ENCODE measurements at places on chromosomes 5 and 9.

- no peak for DNase-seq
Observed at GRCh38 chr5:175747539-175748060, 89.7 kb downstream of the HRH2 start.

GRCh38 chr9:129958796-129959195, 84.2 kb downstream of the FNBP1 start:
- no peak for DNase-seq

DNA sequence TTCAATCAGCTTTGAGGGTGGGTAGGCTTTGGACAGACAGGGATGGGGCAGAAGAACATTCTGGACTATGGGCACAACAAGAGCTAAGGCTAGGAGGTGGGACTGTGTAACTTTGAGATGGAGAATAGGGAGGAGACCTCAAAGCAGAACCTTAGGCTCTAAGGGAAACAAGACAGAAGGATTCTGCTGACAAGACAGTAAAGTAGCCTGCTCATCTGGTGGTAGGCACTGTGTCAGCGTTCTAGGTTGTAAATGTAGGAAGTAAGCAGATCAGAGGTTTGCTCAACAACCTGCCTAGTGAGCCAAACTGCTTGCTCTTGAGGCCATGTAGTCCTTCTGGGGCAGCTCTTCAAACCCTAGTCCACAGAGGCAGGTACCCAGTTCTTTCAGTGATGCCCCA, 15.0 kb upstream of the IL12B start:
- no peak for DNase-seq

DNA sequence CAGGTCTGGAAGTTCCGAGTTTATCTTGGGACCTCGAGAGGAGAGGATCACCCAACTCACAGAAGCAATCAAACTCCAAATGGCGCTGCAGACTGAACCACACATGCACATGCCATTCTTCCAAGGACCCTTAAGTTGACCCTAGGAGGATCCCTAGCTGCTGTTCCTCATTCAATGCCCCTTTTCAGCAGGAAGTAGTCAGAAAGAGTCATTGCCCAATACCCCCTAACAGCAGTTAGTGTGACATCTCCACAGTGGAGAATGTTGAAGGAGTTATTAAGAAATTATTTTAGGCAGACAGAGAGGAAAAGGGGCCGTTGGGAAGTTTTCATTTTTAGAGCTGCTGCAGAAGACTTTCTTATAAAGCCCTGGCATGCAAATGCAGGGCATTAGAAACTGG, 229.9 kb upstream of the DAB2 start:
- no peak for DNase-seq

GRCh38 chr5:173591056-173591514, 25.4 kb downstream of the BOD1 start:
- no peak for DNase-seq

DNA sequence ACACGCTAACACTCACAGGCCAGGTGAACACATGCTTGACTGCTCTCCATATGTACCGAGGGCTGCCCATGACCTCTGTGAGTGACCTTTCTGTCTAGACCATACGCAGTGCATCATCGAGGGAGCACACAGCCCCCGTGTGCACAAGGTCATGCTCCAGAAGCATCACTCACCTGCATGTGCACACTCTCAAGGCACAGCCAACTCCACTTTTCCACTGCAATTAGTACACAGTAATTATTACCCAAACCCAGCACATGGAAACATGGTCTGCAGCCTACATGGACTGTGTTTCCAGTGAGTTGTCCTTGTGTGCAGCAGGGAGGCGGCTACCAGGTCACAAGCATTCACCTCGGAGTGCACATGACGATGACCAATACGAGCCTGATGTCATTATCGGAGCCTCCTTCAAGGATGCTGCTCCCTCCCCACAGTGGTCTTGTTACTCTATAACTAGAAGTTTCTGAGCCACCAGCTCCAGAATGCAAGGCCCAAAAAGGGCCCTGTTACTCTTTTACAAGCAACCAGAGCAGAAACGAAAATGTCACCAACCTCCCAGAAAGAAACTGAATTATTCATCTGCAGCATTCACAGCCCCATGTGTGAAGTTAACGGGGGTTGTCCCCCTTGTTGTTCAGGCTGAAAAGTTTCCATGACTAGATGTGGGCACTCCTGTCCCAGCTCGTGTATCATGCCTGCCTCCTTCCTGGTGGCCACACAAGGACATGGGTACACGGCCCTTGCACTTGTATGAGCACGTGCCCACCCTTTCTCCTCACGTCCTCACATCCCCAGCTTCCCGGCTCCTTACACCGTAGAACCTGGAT, 31.2 kb downstream of the SEMA4D start:
- DNase-seq = no peak

DNA sequence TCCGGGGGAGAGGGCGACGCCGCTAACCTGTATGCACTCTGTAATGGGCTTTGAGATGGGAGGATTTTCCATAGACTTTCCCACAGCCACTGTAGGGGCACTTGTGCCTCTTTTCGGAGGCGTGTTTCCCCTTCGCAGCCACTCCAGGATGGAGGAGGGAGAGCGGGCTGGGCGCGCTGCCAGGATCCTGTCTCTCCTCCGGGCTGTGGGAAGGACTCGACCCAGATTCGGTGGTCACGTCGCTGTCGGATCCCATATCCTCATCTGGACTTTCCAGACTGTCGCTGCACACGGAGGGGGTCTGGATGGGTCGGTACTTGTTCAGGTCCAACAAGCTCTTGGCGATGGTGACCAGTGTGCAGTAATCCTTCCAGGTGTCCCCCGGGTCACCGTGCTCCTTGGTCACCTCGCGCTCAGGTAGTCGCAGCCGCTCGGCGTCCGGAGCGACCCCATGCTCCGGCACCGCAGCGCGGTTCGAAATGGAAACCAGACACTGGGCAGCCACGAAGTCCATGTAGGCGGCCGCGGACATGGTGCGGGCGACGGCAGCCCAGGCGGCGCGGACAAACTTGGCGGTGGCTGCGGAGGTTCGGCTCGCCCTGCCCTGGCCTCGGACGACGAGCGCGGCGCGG, 1.5 kb downstream of the KLF9 start:
- DNase-seq = no peak

GRCh38 chr9:114029311-114030170, 48.6 kb downstream of the AMBP start:
- DNase-seq = no peak

DNA sequence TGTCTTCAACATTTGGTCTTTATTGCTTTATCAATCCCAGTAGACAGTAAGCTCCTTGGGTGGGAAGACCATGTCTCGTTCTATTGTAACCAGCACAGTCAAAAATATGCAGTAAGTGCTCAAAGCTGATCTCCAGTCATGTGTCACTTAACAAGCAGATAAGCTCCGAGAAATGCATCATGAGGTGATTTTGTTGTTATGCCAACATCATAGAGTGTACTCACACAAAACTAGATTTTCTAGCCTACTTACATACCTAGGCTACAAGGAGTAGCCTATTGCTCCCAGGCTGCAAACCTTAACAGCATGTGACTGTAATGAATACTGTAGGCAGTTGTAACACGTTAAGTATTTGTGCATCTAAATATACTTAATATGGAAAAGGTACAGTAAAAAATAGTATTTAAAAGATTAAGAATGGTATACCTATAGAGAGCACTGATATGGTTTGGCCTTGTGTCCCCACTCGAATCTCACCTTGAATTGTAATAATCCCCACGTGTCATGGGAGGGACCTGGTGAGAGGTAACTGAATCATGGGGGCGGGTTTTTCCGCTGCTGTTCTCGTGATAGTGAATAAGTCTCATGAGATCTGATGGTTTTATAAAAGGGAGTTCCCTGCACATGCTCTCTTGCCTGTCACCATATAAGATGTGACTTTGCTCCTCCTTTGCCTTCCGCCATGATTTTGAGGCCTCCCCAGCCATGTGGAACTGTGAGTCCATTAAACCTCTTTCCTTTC, 39.8 kb upstream of the PCSK5 start:
- DNase-seq = no peak

- DNase-seq = no peak
Observed at GRCh38 chr5:82426464-82427154, 148.5 kb upstream of the RPS23 start.

GRCh38 chr9:68749579-68750159, 44.6 kb downstream of the PIP5K1B start:
- no peak for DNase-seq

- DNase-seq = no peak
Observed at GRCh38 chr5:76341651-76342334, 61.3 kb upstream of the IQGAP2 start.

DNA sequence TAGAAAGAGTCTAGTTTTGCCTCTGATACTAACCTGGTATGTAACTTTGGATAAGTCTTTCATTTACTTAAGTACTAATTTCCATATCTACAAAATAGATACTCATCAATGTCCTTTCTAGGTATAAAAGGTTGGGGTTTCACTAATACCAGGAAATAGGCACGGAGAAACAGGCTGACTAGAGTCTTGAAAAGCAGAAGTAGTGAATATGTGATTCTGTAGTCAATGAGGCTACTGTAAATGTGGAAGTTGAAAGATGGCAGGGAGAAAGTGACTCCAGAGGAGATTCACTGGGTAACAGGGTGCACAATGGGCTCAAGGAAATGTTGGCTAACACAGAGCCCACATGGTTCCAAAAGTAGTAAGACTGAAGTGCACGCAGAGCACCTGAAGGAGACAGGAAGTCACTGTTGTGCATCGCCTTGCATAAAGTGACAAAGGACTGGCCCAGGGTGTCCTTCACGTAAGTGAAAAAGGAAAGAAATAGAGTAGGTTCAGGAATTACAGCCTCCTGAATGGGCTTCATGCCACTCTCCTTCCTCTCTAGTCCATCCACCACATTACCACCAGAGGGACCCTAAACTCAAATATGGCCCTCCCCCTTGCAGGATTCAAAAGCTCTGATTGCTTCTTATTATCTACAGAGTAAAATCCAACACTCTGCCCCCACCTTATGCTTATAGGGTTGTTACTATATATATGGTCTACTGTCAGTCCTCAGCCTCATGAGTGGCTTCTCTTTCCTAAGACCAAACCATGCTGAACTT, 288.0 kb upstream of the SMARCA2 start:
- DNase-seq = no peak

DNA sequence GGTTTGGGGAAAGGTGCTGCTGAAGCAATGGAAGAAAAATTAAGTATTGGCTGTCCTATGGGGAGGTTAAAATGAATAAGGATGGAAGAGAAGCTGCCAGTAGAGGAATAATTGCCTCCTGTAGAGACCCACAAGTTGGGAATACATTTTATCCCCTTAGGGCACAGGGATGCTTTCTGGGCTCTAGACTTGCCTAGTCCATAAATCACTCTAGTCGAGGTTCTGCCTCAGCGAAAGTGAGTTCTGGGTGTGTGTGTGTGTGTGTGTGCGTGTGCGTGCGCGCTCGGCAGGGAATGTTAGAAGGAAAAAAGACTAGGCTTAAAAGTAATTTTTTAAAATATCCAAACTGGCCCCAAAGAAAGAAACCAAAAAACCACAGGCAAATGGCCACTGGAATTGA, 291.6 kb downstream of the DOCK8 start:
- no peak for DNase-seq

GRCh38 chr9:127021664-127022363, 100.6 kb downstream of the ANGPTL2 start:
- DNase-seq = no peak

DNA sequence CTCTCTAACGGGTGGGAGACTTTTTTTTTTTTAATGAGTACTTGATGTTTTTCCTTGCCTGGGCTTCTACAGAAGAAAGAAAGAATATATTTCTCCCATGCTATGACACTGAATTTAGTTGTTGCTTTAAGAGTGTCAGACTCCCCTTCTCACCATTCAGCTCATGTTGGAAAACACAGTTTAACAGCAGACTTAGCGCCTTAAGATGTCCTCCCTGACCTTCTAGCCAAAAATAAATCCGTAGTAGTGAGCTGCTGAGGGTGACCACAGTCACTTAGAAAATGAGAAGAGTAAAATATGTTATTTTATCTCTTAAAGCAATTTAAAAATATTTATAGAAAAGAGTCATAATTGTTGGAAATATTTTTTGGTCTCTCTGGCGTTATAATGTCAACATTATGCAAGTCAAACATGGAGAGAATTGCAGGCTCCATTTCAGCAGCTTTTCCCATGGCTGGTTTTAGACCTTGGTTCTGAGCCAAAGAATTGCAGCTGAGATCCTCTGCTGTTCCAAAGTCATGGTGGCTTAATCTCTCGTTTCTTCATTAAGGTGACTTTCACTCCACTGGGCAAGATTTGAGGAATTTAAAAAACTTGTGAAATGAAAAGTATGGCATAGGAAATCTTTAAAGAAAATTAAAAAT, 143.5 kb downstream of the GHR start:
- DNase-seq = no peak

DNA sequence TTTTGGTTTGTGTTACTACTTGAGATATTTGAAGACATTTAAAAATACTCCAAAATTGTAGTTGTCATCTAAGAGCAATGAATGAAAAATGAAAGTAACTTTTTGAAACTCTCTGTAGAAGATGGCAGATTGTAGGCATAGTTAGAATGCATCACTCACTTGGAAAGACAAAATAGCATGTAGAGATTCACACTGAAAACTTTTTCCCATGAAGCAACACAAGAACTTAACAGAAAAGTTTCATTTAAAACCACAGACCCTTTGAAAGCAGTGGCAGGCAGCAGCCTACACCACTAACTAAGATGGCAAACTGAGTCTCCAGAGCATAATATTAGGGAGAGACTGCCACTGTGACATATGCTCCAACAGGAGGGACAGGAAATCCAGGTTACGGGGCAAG, 18.9 kb upstream of the FAM174A start:
- DNase-seq = no peak

- no peak for DNase-seq
Observed at GRCh38 chr9:94951324-94952135, 225.0 kb downstream of the AOPEP start.

GRCh38 chr5:16784843-16785791, 151.0 kb downstream of the MYO10 start:
- peak; percentile 4 for DNase-seq

GRCh38 chr9:69743930-69744329, 15.9 kb downstream of the PTAR1 start:
- no peak for DNase-seq

DNA sequence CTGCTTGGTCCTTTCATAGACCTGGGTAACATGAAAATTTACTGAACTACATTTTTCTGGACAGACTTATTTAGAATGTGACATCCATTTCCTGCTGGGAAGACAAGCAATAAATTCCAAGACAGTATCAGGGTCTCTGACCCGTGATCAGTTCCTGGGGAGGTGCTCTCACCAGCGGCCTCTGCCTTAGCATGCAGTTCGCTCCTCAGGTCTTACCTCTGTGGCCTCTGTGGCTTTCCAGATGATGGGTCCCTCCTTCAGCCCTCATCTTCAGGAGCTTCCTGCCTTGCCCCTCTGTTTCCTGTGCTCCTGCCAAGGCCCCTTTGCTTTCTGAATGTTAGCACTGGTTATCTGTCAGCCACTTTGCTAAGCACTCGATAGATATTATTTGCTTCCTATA, 66.4 kb downstream of the CMYA5 start:
- DNase-seq = no peak

DNA sequence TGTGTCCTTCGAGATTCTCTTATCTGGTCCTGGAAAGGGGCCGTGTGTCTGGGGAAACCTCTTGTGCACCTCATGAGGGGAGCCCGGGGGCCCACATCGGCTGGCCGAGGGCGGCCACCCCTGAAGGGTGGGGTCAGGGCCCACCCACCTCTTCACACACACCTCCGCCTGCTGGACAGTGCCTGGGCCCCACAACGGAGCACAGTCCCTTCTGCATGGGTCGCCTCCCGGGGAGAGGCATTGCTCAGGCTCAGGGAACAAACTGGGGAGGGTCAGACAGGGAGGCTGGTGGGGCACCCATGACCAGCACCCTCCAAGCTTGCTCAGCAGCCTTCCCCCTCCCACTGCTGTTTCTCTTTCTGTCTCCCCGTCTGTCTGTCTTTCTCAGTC, 1.3 kb upstream of the LRRC14B start:
- no peak for DNase-seq

Measured in stimulated activated CD8-positive, alpha-beta memory T cell treated with anti-CD3 and anti-CD28 coated beads, Interleukin-2, amount 100 ng/mL, for 48 hours (primary cell).